NT2/D1 (cell line): ENCODE measurements at places on chromosomes 7 and 10.
A peak's percentile ranks its signal among the peaks of the same experiment; 100 is the strongest.

GRCh38 chr7:101882595-101883564, 65.5 kb downstream of the CUX1 start:
- no peak for DNase-seq

DNA sequence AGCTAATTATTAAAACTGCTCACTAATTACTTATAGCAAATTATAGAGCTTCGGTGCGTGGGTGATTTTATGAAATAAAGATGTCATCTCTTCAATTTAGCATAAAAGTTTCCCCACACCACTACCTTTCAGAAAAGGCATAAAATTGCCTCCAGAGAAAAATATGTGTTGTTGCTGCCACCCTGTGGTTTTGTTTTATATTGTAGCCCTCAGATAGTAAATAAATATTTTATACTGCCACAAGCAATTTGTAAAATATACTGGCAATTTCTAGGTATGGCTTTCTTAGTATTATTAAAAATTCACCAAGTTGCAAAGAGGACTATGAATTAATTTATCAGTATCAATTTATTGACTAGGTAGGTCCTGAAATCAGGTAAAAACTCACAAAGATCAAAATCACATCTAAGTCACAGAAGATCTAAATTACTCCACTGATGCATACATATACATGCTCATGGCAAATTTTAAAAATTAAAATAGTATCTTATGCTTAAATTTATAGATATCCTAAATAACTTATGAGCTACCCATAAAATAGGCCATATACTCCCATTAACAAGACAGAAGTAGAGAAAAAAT, 26.5 kb downstream of the ASNS start:
- DNase-seq = peak; percentile 15

DNA sequence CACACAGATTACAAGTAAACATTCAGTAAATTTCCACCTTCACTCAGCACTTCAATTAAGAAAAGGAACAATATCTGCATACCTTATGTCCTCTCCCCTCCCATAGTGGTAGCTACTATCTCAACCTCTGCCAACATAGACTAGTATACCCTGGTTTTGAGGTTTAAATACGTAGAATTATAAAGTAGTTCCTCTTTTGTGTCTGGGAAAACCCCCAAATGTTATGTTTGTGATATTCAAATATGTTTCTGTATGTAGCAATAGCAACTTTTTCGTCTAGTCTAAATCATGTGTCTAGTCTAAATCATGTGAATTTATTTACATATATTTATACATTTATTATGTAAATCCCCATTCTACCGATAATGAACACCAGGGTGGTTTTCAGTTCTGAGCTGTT, 13.2 kb upstream of the CAMK2B start:
- DNase-seq = no peak

DNA sequence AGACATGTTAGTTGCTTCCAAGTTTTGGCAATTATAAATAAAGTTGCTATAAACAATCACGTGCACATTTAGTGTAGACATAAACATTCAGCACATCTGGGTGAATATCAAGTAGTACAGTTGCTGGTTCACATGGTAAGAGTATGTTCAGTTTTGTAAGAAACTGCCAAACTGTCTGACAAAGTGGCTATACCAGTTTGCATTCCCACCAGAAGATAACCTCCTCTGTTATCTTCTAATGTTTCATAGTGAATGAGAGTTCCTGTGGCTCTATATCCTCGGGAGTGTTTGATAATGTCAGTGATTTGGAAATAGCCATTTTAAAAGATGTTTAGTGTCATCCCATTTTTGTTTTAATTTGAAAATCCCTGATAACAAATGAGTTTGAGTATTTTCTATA, 259.6 kb upstream of the PLXDC2 start:
- DNase-seq = no peak

DNA sequence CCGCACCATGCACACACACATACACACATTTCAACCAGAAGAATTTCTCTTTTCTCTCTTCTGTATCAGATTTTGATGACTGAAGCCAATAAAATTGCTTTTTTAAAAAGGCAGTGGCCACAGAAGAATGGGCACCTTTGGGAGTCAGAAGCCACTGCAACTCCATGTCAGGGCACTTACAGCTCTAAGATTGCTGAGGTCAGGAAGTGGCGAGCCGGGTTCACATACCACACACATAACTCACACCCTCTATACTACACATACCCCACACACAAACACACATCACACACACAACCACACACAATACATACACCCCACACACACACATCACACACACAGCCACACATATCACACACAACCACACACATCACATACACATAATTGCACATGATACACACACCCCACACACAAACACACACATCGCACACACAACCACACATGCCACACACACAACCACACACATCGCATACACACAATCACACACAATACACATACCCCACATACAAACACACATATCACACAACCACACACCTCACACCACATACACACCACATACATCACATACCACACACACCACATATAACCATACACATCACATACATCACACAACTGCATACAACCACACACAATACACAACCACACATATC, 31.2 kb downstream of the GPRIN2 start:
- DNase-seq = no peak

- DNase-seq = no peak
These were observed 3.9 kb upstream of the IQUB start for GRCh38 chr7:123538189-123538714.

- DNase-seq = no peak
These were observed 95.2 kb downstream of the VOPP1 start for GRCh38 chr7:55476852-55477780.

DNA sequence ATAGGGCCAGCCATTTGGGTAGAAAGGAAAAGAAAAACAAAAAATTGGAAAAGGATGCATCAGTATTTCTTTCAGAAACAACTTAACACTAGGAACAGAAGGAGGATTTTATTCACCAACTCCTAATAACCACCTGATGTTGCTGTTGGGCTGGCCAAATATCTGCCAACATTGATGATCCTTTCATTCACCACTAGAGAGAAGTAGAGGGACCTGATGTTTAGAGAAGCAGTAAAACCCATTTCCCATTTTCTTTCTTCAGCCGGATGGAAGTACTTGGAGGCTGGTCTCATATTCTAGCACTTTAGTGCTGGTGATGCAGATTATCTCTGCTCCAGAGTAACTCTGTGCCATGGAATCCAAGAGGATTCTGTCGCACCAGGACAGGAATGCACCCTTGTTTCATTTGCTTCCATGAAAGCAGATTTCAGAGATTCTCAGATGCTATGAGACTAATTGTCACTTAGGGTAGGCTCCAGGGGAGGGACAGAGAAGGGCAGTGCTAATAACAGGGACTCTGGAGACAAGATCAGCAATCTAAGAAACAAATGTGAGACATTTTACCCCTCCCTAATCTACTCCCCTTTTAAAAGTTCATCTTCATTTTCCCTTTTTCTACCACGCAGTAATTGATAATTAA, 3.1 kb downstream of the KLLN start:
- no peak for DNase-seq

DNA sequence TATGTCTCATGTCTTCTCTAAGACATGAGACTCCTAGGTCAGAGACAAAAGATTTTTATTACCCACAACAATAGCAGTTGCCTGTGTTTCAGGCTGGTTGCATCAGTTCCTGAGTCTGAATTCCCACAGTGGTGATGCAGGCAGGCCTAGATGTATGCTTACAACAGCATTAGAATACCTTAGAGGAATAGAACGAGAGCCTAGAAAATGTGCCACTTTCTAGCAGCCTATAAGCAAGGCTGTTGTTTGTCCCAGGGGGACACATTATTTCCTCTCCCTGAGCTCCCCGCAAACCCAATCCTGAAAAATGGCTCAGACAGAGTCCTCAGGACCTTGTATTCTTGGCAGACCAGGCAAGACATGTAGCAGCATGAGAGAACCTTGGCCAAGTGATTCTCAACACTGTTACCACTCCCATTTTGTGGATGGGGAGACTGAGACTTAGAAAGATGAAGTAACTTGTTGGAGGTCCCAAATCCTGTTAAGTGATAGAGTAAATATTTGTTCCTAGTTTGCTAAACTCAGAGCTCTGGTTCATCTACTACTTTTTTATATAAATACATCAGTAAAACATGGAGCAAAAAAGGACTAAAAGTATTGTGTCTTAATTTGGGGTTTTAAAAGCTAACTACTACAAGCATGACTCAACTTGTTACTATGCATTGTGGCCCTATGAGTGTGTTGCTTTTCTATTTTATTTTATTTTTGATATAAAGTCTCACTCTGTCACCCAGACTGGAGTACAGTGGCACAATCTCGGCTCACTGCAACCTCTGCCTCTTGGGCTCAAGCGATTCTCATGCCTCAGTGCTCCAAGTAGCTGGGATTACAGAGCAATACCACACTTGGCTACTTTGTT, 14.2 kb downstream of the VTI1A start:
- no peak for DNase-seq

- DNase-seq = no peak
These were observed 31.3 kb downstream of the CTBP2 start for GRCh38 chr10:125129076-125129458.

GRCh38 chr7:5421714-5422395, 1.8 kb downstream of the TNRC18 start:
- DNase-seq = no peak

DNA sequence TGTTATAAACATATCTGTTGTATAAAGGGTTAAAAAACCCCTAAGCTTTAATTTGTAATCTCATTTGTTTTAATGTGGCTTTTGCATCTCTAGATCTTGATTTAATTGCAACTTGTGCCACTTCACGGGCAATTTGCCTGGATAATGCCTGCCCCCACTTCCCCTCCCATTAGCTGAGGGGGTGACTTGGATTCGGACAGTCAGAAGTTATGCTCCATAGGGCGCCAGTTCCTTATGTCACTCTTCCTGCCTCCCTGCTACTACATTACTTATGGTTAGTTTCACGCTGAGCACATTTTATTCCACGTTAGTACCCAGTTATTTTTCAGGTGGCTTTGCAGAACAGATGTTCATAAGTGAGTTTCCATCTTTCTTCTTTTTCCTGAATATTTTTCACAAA, 1015.2 kb upstream of the PHF14 start:
- DNase-seq = no peak

GRCh38 chr10:23370106-23370505, 25.5 kb upstream of the C10orf67 start:
- DNase-seq = no peak

GRCh38 chr10:58269782-58270290, 874 bp downstream of the CISD1 start:
- no peak for DNase-seq

GRCh38 chr10:11794566-11794965, 28.6 kb upstream of the PROSER2 start:
- no peak for DNase-seq

- no peak for DNase-seq
These were observed 100.8 kb downstream of the C10orf90 start for GRCh38 chr10:126569513-126570244.

- peak; percentile 76 for DNase-seq
These were observed 100.6 kb downstream of the FAM204A start for GRCh38 chr10:118241229-118242137.

- DNase-seq = no peak
These were observed 5.8 kb downstream of the TCF7L2 start for GRCh38 chr10:112955582-112956421.

DNA sequence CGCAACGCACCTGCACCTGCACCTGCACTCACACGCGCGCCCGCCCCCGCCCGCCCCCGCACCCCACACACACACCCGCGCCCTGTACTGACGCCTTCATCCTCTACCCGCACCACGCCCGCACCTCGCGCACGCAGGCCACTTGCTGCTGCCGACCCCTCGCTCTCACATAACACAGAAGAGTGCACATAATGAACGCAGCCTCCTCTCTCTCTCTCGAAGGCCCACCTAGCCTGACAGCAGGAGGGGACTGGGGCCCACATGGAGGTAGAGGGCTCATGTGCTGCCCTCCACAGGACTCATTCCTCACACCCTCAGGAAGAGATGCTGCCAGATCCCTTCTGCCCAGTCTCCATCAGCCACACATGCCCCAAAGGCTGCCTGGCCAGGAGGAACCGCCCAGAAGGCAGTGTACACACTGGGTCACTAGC, 432 bp upstream of the CAMK2B start:
- peak; percentile 28 for DNase-seq

DNA sequence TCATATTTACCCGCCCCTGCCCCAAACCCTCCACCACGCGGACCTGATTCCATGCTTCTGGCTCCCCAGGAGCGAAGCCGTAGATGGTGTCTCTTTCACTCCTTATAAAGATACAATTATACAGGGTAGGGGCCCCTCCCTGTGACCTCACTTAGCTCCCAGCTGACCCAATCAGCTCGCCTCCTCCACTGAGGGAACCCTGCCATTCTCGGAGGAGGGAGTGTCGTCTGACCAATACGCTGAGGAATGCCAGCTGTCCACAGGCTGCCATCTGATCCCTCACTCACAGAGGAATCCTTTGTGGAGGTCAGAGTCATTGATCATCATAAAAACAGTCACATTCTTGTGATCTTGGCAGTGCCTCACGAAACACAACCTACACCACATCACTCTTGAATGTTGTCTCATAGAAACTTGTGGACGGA, 67.5 kb upstream of the INSIG1 start:
- DNase-seq = no peak

DNA sequence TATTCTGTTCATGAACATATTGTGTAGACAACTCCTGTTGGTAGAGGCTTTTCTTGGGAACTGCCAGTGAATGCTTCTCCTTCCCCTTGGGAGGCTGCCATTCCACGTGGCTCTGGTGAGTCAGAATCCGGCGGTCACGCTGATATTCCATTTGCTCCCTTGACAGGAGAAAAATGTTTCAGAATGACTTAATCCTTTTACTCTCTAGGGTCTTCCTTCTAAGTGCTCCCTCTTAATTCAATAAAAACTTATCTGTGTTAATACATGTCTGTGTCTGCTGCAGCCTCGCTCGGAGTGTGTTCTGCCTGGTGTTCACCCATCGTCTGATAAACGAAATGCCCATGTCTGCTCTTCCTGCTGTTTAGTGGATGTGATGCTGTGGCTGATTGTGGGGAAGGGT, 278.6 kb downstream of the ARHGAP12 start:
- no peak for DNase-seq

DNA sequence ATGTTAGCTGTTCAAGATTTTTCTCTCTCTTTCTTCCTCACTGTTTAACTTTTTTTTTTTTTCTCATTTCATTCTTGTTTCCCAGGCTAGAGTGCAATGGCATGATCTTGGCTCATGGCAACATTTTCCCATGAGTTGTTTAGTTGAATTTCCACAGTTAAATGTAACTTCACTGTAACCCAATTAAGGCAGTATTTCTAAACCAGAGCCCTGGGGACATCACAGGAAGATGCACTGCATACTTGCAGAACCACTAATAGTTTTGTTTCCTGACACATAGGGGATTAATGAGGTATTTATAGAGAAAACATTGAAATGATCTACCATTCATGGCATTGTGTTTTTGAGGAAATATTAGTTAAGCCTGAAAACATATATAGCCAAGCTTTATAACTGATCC, 795.6 kb upstream of the GHITM start:
- no peak for DNase-seq
